DMS79 (cell line): ENCODE measurements at places on chromosomes 1 and 21.

DNA sequence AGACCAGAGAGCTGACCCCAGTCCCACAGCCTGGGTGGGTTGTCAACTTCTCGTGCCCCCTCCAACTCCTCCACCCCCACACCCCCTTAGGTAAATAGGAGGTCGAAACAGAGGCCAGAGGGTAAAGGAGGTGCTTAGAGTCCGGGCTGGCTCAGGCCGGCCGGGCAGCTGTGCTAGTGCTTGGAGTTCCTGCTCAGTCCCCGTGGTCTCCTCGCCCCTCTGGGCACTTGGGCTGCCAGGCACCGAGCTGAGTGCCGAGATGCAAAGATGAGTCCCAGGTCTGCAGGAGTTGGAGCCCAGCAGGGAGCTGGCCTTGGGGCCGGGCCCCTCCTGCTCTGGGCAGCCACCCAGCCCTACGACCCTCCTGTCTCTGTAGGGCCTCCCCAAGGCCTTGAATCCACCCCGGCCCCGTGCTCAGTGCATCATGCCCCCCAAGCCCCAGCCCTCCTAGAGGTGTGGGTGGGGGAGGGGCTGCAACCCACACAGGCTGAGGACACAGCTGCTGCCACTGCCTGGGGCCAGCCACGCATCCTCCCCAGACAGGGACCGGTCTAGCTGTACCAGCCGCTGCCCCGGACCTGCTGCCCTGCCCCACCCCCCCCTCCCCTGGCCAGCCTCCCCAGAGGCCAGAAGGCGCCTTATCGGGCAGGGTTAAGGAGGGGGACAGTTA lies 1.9 kb downstream of the SMIM1 start:
- DNase-seq, result no peak

- no peak for DNase-seq
Measured at GRCh38 chr1:236657398-236657797, 28.9 kb upstream of the ACTN2 start.

DNA sequence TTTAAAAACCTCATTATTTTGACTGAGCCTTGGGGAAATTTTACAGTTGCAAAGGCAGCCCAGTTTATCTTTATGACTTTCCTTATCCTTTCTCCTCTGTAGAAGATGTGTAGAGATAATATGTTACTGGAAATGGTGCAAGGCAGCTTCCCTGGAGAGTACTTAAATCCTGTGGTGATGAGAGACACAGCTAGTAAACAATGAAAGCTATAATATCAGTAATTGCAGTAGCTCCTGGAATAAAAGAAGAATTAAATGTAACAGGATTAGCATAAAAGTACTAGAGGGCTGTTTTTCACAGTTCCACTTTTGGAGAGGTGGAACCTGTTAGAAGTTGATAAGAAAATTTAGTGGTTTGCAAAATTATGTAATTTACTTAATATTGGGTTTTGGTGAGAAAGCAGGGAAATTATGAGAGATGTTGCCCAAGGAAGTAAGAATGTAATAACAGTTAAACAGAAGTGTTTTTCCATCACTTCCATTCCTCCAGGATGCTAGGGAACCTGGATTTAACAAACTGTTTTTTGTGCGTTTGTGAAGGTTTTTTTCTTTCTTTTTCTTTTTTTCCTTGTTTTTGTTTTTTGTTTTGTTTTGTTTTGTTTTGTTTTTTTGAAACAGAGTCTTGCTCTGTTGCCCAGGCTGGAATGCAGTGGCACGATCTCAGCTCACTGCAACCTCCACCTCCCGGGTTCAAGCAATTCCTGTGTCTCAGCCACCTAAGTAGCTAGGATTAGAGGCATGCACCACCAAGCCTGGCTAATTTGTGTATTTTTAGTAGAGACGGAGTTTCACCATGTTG lies 15.7 kb upstream of the EDEM3 start:
- no peak for DNase-seq

GRCh38 chr1:198560161-198560560 lies 19.7 kb upstream of the ATP6V1G3 start:
- DNase-seq, result no peak

DNA sequence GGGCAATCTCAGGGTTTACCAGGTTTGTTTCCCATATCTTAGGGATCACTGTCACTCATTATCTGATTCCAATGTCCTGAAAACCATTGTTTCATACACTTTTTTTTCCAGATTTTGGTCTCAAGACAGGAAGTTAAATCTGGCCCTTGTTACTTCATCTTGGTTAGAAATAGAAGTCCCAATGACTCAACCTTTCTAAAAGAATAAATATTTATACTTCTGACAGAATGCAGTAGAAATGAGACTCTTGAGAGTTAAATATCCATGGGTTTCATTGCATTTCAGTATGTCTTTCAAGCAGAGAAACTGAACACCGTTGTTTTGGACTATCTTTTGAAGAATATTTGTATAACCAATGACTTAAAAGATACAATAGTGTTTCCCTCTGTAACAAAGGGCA lies 19.8 kb upstream of the VCAM1 start:
- no peak for DNase-seq

GRCh38 chr1:157838966-157839365 lies 2.6 kb downstream of the CD5L start:
- DNase-seq, result no peak

DNA sequence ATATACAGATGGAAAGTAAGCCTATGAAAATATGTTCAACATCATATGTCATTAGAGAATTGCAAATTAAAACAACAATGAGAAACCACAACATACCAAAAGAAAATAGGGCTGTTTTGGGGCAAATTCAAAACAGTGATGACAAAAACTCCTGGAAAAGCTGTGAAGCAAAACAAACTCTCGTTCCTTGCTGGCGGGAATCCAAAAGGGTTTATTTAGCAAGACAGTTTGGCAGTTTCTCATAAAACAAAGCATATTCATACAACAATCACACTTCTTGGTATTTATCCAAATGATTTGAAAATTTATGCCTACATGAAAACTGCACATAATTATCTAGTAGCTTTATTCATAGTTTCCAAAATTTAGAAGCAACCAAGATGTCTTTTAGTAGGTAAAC lies 44.4 kb downstream of the COL11A1 start:
- no peak for DNase-seq
